ENCODE measurements at places on chromosomes 7 and 10.

- DNase-seq = no peak
Observed at GRCh38 chr10:10056961-10057360, 960.7 kb upstream of the CELF2 start.

DNA sequence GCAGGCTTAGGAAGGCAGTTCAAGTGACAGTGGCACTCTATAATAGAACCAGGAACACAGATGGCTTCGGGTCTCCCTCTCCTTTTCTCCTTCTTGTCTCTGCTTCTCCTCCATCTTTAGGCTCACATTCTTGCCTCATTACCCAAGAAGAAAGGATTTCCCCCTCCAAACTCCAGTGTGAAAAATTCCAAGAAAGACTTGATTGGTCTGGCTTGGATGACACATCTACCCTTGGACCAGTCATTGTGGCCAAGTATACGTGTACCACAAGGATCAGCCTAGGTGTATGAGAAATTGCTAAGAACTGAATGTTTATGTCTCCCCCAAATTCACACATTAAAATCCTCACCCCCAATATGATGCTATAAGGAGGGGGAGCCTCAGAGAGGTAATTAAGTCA is 53.9 kb downstream of the PRTFDC1 start:
- DNase-seq = no peak

GRCh38 chr7:71835056-71835455 is 577.1 kb downstream of the CALN1 start:
- DNase-seq = no peak

DNA sequence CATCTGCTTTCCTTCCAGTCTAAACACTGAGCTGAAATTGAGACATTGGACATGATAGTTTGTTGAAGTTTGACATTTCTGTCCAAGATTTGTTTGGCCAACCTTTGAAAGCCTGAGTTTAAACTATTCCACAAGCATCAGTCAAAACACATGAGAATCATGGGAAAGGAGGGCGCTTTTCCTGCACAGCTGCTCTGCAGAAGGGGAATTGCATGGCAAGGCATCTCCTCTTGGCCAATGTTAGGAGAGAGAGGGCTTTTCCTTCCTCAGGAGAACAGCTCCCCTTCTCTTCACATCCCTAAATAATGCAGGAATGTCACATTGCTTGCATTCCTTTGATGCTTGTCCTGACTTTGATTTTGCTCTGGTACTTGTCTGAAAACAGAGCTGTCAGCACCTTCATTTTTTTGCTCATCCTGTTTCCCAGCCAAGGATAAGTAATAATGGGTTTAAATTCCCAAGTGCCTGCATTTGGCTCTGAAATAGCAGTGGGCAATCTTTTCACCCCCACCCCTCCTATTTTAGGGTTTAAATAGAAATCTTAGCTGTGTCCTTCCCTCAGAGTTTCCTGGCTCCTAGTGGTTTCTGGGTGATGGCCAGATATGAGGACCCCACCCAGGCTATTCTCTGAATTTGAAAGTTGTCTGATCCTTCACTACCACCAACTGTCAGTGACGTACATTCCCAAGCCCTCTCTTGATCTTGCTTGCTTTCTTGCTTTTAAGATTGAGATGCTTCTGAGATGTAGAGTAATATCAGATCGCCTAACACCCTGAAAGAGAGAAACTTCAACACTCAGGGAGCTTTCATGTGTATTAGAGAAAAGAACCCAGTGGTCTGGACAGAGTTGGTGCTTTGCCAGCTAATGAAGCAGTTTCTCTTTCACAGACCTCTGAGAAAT is 75.2 kb upstream of the NPVF start:
- DNase-seq = no peak

DNA sequence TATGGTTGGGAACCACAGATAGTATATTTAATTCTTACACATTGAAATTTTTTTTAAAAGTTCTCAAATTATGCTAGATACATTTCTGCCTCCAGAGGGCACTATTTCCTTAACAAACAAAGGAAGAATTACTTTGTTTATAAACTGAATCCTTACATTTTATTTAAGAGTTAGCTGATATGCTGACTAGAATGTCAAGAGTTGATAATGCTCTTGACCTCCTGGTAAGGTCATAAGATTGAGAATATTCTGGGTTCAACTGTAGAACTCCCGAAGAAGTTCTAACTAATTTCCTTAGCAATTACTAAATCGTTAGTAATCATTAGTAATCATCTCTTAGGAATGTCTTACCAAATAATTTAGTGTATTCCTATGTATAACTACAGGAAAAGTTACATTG is 95.3 kb upstream of the CYP26C1 start:
- peak; percentile 1 for DNase-seq

GRCh38 chr10:125661941-125662515 is 20.9 kb downstream of the TEX36 start:
- DNase-seq = no peak

DNA sequence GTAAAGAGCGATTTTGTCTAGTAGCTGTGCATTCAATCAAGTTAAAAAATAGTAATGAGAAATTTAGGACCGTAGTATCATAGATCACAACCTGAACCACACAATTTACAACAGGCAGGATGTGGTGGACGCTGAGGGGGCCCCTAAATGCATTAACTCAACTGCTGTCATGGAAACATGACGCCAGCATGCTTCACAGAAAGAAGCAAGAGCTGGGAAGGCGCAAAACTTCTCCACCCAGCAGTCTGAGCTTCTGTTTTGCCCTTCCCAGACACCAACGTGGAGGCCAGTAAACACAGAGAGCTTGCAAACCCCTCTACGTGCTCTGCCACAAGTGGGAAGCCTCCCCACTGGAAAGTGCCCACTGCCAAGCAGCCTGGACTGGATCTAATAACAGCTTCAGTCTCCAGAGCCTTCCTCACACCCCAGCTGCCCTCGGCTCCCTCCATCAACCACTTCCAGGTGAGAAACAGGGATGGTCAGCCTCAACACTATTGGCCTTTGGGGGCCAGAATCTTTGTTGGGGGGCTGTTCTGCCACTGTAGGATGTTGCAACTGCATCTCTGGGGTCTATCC is 151.8 kb downstream of the SFMBT2 start:
- DNase-seq = no peak

GRCh38 chr10:33306126-33306525 is 28.3 kb downstream of the NRP1 start:
- DNase-seq = no peak

GRCh38 chr10:83078160-83078559 is 1061.1 kb upstream of the GHITM start:
- DNase-seq = no peak

DNA sequence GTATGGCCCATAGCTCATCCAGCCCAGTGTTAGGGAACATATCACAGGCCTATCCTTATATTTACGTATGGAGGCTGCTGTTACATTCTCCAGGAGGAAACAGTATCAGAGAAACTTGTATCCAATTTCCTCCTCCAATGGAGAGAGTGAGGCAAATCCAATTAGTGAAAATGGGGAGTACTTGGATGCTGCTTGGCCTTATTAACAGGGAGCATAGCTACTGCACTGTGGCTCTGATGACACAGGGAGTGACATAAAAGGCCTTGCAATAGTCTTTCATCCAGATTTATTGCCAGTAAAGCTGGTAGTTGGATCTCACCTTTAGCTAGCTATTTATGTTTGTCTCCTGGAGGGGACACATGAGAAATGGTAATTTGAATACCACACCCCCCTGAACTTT is 313.2 kb upstream of the MTPN start:
- DNase-seq = no peak

DNA sequence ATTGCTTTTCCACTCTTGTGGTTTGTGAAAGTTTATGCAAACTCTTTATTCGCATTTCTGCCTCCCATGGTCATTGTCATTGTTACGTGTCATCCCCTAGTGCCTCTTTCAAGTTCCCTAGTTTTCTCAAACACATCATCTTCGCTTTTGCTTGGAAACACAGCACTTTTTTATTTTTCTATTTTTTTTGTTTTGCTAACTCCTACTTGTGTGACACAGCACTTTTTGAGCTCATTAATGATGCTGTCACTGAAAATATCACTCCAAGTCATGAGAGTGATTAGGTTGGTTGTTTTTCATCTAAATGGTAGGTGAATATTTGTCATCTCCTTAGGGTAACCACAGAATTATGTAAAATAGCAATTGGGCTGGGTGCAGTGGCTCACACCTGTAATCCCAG is 8.5 kb upstream of the STX1A start:
- no peak for DNase-seq

DNA sequence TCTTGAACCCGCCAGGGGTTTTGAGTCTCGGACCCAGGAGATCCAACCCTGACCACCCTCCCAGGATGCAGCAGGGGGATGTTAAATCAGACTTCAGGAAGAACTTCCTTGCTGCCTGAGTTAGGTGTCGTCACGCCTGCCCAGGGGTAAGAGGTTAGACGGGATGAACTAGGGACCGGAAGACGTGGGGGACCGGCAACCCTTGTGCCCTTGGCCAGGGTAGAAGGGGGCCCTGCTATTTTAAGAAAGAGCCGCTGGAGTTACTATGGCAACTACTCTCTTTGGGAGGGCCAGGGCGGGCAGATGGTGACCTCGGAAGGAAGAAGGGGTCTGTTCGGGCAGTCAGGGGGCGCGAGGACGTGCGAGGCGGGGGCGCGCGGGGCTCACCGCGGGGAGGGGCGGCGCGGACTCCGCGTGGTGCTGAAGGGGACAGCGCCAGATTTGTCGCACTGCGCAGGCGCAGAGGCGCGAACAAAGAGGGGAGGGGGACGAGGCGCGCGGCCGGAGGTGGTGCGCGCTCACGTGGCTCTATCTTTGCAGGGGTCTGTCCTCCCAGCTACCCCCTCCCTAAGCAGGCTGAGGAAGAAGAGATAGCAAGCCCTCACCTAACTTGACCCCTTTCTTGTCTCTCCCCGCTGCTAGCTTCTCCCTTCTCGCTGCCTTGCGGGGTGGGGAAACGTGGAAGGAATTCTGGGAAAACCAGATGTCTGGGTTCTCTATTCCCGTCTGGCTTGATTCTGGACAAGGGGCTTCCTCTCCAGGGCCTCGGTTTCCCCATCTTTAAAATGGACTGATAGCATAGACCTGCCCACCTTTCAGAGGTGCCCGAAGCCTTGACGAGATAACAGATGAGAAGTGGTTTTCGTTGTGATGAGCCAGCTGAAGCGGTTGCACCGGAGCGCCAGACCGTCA is 940 bp upstream of the PSD start:
- DNase-seq = peak; percentile 90

DNA sequence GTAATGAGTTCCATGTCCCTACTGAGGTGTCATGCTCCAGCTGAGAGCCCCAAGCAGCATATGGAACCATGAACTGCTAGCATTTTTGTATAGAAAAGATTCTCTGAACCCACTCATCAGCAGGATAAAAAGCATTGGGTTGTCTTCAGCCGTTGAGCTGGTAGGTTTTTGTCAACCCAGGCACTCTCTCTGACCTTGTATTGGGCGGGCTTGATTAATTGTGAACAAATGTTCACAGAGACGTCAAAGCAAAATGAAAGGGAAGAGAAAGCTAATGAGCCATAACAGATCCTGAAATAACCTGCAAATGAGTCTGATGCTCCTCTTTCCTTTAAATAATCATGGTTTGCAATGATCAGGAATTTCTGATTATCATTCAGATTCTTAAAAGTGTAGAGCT is 924.7 kb upstream of the CELF2 start:
- peak; percentile 15 for DNase-seq

GRCh38 chr10:91487911-91488582 is 77.9 kb downstream of the HECTD2 start:
- no peak for DNase-seq

- no peak for DNase-seq
Observed at GRCh38 chr10:123042708-123043408, 34.1 kb downstream of the ACADSB start.

DNA sequence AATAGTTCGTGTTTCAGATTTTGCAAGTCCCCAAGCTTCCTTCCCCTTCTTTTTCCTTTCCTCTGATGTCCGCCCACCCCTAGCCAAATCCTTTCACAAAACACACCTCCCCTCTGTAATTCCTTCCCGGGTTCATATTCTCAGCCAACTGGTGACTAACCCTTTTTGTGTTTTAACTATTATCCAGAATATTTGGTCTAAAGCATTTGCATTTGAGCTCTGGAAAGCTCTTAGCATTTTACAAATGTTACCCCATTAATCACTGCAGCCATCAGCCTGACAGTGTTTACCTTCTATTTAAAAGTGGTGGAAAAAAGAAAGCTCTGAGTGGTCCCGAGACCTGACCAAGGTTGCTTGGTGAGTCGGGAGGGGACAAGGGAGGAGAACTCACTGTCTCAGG is 139.0 kb downstream of the CREB5 start:
- no peak for DNase-seq

- peak; percentile 17 for DNase-seq
Observed at GRCh38 chr7:132815696-132816311, 239.5 kb upstream of the PLXNA4 start.

- peak; percentile 87 for DNase-seq
Observed at GRCh38 chr7:128422842-128423241, 13.1 kb upstream of the IMPDH1 start.

- DNase-seq = no peak
Observed at GRCh38 chr10:72243822-72244437, 27.9 kb upstream of the ASCC1 start.

GRCh38 chr7:23470330-23471105 is at the start of gene IGF2BP3:
IGF2BP3 (minus strand) TSS chr7:23470491; CDS start chr7:23470110, 381 bp downstream.
- no peak for DNase-seq

- no peak for DNase-seq
Observed at GRCh38 chr7:3682028-3682710, 381.1 kb downstream of the SDK1 start.

DNA sequence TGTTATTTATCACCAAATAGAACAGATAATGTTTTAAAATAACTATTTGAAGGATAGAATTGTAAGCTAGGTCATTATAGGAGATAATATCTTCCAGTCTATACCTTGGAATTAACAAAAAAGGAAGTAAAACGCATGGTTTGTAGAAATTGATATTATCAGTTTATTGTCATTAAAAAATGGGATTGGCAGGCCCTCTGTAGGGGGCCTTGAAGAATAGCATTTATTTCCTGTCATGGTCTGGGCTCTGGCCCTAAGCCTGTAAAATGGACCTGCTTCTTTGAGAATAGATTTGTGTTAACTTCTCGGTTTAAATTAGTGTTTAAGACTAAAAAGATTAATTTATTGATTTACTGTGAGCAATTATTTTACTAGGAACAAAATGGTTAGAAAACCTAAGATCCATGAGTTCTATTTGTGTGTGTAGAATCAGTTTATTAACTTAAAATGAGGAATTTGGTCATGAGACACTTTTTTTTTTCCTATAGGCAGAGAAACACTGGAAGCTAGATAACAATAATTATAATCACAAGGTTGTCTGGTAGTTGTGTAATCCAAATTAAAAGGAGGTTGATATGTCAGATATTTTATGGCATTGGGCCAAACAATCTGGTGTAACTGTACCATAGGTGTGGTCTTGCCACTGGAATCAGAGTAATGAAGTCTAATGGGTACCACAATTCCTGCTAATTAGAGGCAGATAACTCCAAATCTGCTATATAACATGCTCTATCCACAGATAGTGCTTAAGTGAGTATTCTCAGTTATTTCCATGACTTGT is 197.4 kb upstream of the FOXP2 start:
- no peak for DNase-seq

Measured in cerebellum (tissue), 4 donors.